ENCODE measurements at places on chromosomes 7 and 10.

DNA sequence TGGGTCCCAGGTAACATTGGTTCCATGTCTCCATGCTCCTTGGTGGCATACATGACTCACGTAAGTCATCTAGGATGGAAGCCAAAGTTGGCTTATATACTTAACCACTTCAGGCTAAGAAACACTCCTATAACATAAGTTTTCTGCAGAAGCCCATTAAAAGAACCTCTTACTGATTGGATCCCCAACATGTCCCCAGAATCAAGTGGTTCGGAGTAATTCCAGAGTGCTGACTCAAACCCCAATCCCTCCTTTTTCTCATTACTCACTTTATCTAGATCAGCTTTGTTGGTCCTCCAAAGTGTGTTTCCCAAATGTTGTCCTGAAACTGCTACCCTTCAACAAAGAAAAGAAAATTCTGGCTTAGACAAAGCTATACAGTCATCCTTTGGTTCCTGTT lies 10.1 kb upstream of the ATOH7 start:
- no peak for DNase-seq

DNA sequence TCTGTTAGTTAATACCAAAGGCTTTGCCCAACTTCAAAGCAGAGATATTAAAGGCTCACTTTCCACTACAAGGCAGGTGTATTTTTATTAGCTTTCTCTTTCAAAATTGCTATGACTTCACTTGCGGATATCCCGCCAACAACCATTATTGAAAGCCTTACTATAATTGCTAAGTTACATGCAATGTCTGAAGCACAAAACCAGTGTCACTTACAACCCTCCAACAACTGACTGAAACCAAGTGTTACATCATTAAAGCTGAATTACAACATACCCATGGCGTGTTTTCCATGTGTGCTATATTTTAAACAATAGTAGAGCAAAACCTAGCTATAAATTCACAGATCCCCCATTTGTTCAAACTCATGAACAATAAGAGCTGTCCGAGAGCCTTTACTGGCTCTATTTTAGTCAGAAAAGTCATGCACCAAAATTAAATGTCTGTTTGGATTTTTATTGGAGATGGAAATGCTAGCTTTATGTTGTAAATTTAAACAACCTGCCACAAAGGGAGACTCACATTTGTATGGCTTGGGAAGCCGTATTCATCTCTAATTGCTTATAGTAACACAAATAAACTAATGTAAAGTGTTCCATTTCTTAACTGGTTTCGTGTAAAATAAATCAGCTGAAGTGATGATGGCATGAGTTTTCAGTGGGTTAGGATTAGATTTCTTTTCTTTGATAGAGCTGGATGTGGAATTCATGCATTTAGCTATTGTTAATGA lies 227.1 kb downstream of the AGMO start:
- DNase-seq: no peak

GRCh38 chr7:2205036-2205780 lies 27.5 kb downstream of the MAD1L1 start:
- DNase-seq: no peak

- DNase-seq: no peak
Measured at GRCh38 chr7:117012696-117013095, 59.4 kb downstream of the ST7 start.

DNA sequence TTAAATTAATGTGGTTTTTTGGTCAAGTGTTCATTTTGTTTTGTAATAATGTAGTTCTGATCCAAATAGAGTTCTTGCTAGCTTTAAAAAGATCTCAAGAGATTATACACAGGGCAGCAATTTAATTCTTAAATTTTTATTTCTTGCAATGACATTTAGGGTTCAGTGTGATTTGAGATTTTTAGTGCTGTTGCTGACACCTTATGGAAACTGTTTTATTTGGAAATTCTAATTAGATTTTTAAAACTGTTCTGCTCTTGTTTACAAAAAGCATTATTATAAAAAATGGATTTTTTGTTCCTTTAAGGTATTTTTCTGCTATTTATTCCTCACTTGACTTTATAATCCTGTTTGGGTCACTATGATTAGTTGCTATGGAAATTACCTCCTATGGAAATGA lies 72.1 kb downstream of the RTKN2 start:
- DNase-seq: no peak

Measured in WERI-Rb-1 (cell line).